ENCODE measurements at places on chromosomes 12 and 14. TPM values are rescaled to one million over a fixed set of nuclear protein-coding genes. Genes with fewer than 3 reads are reported as not detected.

The SMARCC2 gene
- 69.6 TPM for total RNA-seq

The SLC10A1 gene
- not detected for total RNA-seq

The EEA1 gene
- total RNA-seq = 17.3 TPM

The SLC24A4 gene
- 0.10 TPM for total RNA-seq

The IL31 gene
- not detected for total RNA-seq

The AMDHD1 gene
- total RNA-seq = not detected

The KLRD1 gene
- under 0.01 TPM for total RNA-seq

The VDR gene
- total RNA-seq = 0.38 TPM

The SERPINA3 gene
- total RNA-seq = not detected

The IL23A gene
- total RNA-seq = 0.76 TPM

The CIROP gene
- not detected for total RNA-seq

The RASSF8 gene
- 79.4 TPM for total RNA-seq

The TTC6 gene
- 0.19 TPM for total RNA-seq

The SERPINA1 gene
- total RNA-seq = not detected

The GRIN2B gene
- total RNA-seq = not detected

The ALG10B gene
- 3.9 TPM for total RNA-seq

The POTEM gene
- not detected for total RNA-seq

The GLRX5 gene
- 37.2 TPM for total RNA-seq

The GALNT6 gene
- total RNA-seq = 63.4 TPM

The GALNT8 gene
- 0.33 TPM for total RNA-seq

The AICDA gene
- total RNA-seq = not detected

The OTX2 gene
- total RNA-seq = not detected

The ATL1 gene
- total RNA-seq = 1.3 TPM

The LRTM2 gene
- 0.10 TPM for total RNA-seq

The PLEKHG7 gene
- not detected for total RNA-seq

The TMEM121 gene
- total RNA-seq = 5.6 TPM

The USP44 gene
- total RNA-seq = 2.0 TPM

Data from vein endothelial cell (primary cell).